Activated CD4-positive, alpha-beta T cell treated with anti-CD3 and anti-CD28 coated beads, Interleukin-2, amount 10 ng/mL, durations not matched to agents 24 days and 14 days (primary cell): ENCODE measurements at places on chromosomes 4 and X. TPM values are rescaled to one million over a fixed set of nuclear protein-coding genes. Genes with fewer than 3 reads are reported as not detected.

DNA sequence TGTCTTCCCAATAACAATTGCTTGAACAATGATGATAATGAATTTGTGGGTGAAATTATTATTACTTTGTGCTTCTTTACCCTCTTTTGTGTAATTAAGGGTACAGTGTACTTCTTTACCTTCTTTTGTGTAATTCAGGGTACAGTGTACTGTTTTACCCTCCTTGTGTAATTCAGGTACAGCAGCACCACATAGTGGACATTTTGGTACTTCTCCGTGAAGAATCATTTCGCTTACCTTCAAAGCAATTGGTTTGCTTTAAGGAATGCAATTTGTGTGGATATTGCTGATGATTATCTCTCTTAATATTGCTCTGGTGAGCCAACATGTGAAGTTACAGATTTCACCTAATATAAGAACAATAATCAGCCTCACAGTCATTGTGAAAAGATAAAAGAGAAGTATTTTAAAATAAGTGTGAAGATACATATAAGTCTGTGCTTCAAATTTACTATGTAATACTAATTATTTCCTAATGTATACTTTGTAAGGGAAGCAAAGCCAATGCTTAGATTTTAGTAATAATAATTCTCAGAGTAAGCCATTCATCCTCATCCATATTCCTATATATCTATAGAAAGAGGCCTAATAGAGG is 27.2 kb upstream of the SEC24B start:
- peaks cover 20% of the 10 kb centered on the region for H3K27me3 ChIP-seq
- H3K27ac ChIP-seq: no peak overlapping the region
- DNase-seq: peak; percentile 84
- H3K4me3 ChIP-seq: no peak overlapping the region

DNA sequence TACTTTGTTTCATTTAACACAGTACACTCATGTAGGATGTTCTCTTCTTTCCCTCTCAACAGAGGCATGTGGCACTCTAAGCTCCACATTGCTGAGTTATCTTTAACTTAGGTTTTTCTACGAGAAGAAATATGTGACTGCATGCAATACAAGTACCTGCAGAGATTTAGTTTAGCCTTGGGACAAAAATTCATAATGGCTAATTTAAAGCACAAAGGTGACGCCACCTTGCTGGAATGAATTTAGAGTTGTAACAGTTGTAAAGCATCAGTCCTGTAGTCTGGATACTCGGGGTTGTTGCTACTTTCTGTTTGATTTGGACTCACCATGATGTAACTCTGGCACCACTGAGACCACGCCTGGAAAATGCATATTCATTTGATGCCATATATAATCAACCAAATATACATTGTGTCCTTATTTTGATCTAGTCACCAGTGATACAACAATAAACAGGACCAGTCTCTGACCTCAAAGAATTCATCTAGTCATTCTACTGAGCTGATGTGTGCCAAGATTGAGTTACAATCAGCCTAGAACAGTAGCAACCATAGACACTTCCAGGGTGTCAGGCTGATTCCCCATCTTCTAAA is 451.0 kb upstream of the ZFP42 start:
- no peak overlapping the region for H3K27ac ChIP-seq
- no peak for DNase-seq
- H3K4me3 ChIP-seq: no peak overlapping the region

DNA sequence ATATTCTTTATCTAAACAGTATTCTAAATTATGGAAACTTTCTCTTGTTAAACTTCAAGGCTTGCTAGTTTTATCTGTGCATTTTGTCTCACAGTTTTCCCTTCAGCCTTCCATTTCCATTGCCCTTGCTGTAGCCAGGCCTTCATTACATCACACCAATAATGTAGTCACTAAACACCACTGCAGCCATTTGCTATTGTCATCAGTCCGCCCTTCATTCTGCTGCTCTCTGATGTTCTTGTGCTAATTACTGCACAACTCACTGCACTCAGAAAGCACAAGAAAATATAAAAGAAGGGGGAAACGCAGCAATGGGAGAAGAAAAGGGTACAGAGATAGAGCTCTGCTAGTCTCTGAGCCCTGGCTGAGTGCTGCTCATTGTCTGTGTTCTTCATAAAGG is 239.6 kb upstream of the FSTL5 start:
- H3K36me3 ChIP-seq: no peaks in the 10 kb centered on the region
- DNase-seq: no peak
- no peak overlapping the region for H3K27ac ChIP-seq
- H3K4me3 ChIP-seq: no peak overlapping the region
- H3K27me3 ChIP-seq: no peaks in the 10 kb centered on the region

DNA sequence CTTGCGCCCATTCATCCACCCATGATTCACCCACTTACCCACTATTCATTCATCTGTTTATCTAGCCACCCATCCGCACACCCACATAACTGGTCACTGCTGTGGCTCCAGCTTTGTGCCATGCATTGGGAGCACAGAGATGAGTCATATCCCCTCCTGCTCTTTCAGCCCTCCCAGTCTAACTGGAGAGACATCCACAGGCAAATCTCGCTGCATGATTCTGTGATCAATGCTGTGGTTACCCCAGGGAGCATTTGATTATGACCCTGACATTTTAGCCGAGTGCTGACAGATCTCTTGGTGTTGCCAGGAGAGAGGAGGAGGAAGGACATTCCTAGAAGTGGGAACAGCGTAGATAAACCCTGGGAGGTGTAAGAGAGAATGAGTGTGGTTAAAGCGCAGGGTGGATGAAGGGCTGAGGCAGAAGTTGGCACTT is 10.4 kb upstream of the PORCN start:
- H3K27ac ChIP-seq: no peak overlapping the region
- no peak overlapping the region for H3K4me3 ChIP-seq
- H3K36me3 ChIP-seq: no peaks in the 10 kb centered on the region

DNA sequence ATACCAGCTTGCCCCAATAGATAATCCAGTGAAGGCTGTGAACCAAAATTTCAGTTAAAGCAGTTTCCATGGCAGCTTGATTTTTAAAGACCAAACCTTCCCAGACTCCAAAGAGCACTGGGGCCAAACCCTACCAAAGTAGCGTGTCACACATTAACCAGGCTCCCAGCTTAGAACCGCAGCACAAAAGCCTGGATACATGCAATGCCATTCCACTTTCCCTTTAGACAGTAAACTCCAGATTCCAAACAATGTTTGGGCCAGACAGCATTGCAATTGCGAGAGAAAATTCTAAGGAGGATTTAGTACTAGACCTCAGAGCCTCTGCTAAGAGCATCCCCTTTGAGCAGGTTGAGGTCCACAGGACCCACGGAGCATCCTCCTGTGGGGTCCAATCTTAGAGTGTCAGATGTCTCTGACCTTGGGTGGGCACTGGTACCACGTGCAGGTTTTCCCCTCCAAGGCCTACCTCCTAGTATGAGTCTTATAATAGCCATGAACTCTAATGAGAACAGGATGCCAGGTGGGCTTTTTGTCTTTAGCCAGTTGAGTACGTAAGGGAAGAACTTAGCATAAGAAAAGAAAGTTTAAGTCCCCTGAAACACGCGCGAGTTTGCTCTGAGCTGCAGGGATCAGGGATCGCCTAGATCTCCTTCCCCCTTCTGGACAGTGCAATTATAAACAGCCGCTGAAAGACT is 38.8 kb downstream of the MGARP start:
- H3K27ac ChIP-seq: no peak overlapping the region
- H3K4me3 ChIP-seq: no peak overlapping the region
- no peak for DNase-seq
- H3K4me1 ChIP-seq: no peaks in the 10 kb centered on the region
- H3K27me3 ChIP-seq: peaks cover 4% of the 10 kb centered on the region
- no peaks in the 10 kb centered on the region for H3K36me3 ChIP-seq

The NLGN4X gene
- total RNA-seq: not detected in 2 replicates

DNA sequence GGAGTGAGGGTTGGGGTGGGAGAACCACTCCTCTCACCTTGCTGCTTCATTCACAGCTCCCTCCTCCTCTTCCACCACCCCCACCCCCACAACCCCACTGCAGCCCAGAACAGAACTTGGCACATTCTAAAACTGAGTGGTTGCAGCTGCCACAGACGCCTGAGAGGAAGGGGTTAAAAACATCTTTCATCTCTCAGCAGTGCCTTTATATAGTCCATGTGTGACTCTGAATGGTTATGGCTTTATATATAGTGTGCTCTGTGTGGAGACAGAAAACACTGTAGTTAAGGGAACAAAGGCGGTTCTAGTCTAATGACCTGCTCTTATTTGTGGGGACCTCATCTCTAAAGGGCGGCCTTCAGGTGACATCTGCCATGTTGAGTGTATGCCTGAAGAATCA is 144.8 kb downstream of the BCOR start:
- H3K27ac ChIP-seq: no peak overlapping the region
- H3K4me1 ChIP-seq: peaks cover 12% of the 10 kb centered on the region
- no peaks in the 10 kb centered on the region for H3K27me3 ChIP-seq

GRCh38 chr4:61175495-61175894 is 24.6 kb upstream of the ADGRL3 start:
- DNase-seq: no peak
- no peaks in the 10 kb centered on the region for H3K36me3 ChIP-seq
- H3K27me3 ChIP-seq: no peaks in the 10 kb centered on the region

- H3K36me3 ChIP-seq: peaks cover 2% of the 10 kb centered on the region
- no peak overlapping the region for H3K27ac ChIP-seq
- peaks cover 63% of the 10 kb centered on the region for H3K4me1 ChIP-seq
- H3K4me3 ChIP-seq: peak overlapping the region; percentile 19
- DNase-seq: no peak
Measured at GRCh38 chr4:38673130-38673978, 9.4 kb downstream of the KLF3 start.

DNA sequence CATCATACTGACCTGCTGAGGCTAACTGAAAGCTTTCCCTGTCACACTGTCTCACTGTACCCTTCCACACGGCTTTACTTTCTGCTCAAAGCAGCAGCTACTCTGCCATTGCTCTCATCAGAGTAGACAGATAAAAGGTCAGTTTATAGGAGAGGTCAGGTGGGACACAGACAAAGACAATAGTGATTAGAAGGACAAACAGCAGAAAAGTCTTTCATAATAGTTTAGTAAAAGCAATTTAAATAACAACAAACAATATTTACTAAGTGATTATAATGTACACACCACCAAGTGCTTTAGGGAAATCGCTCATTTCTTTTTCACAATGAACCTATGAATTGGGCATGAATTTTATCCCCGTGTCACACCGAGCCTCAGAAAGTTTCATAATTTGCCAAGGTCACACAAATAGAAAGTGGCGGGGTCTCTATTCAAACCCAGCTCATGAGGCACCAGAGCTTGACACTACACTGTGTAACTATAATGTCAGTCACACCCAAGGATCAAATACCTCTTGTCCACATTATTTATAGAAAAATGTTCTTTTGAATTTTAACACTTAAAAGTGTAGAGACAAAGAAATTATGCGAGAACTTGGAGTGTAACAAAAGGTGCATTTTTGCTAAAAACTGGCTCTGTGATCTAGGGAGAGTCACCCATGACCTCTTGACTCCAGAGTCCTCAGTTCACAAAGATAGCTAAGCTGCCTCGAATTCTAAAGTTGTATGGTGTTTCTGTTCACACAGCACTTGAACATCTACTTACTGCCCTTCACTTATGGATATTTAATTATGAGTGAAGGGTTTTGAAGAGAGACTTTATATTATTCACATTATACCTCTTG is 24.5 kb upstream of the SORBS2 start:
- no peaks in the 10 kb centered on the region for H3K36me3 ChIP-seq
- no peak overlapping the region for H3K27ac ChIP-seq
- no peak for DNase-seq
- no peaks in the 10 kb centered on the region for H3K4me1 ChIP-seq
- H3K4me3 ChIP-seq: no peak overlapping the region

The UCP1 gene
- not detected in 2 replicates for total RNA-seq

GRCh38 chr4:117096886-117097285 is 11.5 kb upstream of the TRAM1L1 start:
- H3K36me3 ChIP-seq: no peaks in the 10 kb centered on the region
- no peak overlapping the region for H3K4me3 ChIP-seq
- no peak for DNase-seq
- no peaks in the 10 kb centered on the region for H3K4me1 ChIP-seq
- H3K27ac ChIP-seq: no peak overlapping the region
- H3K27me3 ChIP-seq: no peaks in the 10 kb centered on the region

The SYN1 gene
- total RNA-seq: 0.49 and 0.54 TPM in 2 replicates

- no peak for DNase-seq
- H3K4me3 ChIP-seq: no peak overlapping the region
- H3K27ac ChIP-seq: no peak overlapping the region
Measured at GRCh38 chr4:163554870-163555465, 60.5 kb downstream of the TMA16 start.

The GLUD2 gene
- total RNA-seq: 0.68 and 0.95 TPM in 2 replicates

The ASB12 gene
- not detected in 2 replicates for total RNA-seq

The DNASE1L1 gene
- total RNA-seq: 13.5 and 13.8 TPM in 2 replicates

The CLNK gene
- total RNA-seq: 0.79 and 0.80 TPM in 2 replicates

DNA sequence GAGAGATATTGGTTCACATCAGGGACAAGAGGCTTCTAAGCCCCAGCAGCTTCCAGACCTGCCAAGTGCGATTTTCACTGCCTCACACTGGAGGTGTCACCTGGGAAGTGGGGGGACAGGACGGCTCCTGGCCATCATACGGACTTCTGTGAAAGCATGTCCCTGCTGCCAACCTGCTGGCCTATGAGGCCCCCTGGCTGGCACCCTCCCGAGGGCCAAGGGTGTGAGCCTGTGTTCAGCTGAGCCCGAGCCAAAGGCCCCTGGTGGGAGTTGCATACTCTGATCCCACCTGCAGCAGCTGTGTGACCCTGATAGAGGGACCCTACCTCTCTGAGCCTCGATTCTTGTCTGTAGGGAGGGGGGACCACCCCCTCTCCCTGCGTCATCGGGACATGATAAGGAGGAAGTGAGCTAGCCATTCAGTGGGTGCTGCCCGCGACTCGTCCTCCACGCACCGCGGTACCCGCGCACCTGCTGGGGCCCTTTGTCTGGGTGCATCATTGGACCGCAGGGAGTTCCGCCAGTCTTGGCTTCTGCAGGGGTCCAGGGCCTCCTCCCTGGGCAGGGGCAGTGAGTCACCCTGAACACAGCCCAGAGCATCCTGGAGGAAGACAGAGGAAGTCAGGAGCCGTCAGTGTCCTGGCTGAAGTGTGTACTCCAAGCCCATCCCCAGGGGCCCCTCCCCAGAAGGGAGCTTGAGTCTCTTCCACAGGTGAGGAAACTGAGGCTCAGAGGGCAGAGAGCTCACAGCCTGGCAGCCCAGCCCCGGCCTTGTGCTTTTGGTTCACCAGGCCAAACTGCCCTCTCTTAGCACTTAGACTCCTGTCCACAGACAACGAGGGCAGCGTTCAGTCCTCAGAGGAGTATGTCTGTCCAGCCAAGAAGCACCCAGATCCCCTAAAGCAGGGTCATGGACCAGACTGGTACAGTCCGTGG is 24.1 kb downstream of the C4orf50 start:
- no peaks in the 10 kb centered on the region for H3K36me3 ChIP-seq
- peaks cover 3% of the 10 kb centered on the region for H3K27me3 ChIP-seq
- no peak for DNase-seq
- H3K27ac ChIP-seq: no peak overlapping the region

The PCYT1B gene
- 0.05 and 0.14 TPM in 2 replicates for total RNA-seq

The MTMR8 gene
- 2.7 and 4.2 TPM in 2 replicates for total RNA-seq
